ENCODE measurements at places on chromosomes 1 and 21.
A peak's percentile ranks its signal among the peaks of the same experiment; 100 is the strongest.

DNA sequence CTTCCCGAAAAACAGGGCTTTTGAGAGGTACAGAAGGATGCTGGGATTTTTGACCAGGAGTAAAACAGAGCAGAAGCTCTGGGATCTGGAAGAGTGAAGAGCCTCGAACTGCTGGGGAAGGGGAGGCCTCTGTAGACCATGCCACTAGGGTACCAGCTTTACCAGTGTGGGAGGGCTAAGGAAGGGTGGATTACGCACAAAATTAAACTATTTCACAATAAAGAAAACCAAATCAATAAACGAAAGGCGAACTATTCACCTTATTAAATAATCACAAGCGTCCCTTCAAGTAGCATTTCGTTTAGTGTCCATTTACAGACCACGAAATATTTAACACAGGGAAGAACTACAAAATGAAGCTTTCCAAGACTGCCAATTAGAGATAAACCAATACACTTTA, 723 bp downstream of the CZIB start:
- DNase-seq = no peak

DNA sequence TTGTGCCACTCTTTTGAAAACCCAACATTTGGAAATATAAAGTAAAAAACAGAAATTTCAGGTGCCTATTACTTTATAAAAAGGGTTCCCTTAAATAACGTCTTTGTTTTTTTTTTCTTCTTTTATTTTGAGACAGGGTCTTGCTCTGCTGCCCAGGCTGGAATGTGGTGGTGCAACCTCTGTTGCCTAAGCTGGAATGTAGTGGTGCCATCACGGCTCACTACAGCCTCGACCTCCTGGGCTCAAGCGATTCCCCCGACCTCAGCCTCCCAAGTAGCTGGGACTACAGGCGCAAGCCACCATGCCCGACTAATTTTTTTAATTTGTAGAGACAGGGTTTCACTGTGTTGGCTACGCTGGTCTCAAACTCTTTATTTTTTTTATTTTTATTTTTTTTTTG, 110.2 kb upstream of the HNRNPU start:
- no peak for DNase-seq

DNA sequence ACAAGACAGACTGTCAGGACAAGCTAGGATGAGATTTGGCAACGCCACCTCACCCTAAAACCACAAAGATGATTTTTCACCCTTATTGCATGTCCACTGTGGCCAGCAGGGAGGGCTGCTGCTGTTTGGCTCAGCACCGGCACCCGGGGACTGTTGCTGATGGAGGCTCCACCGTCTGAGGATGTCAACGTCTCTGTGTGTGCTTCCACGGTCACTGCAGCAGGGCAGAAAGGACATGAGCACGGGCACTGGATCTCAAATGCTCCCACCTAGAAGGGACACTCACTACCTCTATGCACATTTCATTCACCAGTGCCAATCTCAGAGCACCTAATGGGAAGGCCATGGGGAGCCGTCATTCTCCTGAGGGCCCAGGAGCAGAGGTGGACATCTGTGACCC, 599.6 kb downstream of the PTPRU start:
- no peak for DNase-seq

GRCh38 chr1:162502928-162503327, 5.3 kb downstream of the UHMK1 start:
- no peak for DNase-seq

DNA sequence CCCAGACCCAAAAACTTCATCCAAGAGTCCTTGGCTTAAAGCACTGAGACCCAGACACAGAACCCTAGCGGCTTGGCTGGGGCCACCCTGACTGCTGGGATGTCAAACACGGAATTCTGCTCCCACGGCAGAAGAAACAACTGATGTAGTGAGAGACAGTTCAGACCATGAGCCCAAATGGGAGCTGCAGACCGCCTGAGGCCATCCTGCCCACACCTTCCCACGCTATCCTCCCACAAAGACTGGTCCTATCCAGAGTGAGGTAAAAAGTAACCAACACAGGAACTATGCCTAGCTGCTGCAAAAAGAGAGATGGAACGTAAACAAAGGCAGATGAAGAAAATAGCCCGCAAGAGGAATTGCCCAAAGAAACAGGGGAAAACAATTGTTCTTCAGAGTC, 203.3 kb downstream of the PTPRU start:
- no peak for DNase-seq

GRCh38 chr1:30321246-30321910, 402.0 kb downstream of the MATN1 start:
- DNase-seq = no peak

DNA sequence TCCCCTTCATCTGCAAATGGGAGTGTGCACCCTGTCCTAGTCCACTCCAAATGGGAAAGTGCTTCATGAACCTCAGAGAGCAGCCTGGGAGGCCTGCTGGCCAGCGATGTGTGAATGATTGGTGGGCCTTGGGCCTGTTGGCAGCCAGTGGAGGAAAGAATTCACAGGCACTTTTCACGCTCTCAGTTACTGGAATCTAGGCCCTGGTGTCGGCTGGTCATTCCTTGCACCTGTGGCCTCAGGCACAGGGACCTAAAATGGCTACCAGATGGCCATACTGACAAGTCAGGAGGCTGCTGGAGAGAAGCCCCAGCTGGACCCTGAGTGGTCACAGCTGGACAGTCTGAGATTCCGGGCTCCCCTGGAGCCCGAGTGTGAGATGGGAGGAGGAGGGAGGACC, 18.4 kb upstream of the EDN2 start:
- DNase-seq = no peak

DNA sequence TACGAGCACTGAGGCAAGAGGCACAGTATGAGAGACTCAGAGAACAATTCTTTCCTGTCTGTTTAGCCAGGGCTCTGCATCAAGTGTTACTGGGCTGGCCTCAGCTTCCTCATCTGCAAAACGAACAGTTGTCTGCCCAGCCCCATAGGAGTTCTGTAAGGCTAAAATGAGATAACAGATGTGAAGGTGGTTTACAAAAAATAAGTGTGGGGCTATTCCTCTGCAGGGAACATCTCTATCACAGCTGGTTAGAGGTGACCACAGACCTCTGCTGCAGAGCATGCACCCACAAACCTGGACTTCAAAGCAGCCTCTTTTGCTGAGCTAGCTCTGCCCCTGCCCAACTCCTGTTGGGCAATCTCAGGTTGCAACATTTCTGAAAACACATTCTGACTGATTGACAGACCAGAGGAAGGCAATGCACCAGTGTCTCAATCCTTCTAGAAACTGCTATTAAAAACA, 10.5 kb upstream of the OLIG1 start:
- no peak for DNase-seq

DNA sequence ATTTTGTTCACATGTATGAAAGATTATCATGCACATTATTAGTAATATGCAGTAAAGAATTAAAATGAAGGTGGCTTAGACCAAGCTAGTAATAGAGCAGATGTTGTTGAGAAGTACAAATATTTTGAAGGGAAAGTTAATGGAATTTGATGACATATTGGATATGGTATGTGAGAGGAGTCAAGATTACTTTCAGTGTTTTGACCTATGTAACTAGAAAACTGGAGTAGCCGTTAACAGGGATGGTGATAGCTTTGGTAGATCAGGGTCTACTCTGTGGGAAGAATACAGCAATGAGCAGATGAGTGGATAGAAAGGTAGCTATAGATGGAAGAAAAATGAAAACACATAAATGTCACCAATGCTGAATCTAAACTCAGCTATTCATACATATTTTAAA, 163.2 kb upstream of the LRRC7 start:
- no peak for DNase-seq

DNA sequence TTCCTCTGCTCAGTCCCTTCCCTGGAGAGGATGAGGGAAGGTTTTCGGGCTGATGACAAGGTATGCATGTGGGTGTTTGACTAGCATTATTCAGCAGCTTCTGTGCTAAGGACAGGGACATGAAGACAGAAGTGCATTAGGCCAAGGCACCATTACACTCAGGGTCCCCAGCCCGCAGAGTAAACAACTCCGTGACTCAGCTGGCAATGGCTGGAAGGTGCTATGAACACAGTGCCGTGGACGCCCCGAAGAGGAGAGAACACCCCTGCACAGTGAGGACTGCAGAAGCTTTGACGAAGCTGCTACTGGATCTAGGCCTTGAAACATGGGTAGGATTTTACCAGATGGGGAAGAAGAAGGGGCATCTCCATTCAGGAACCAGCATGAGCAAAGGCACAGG, 13.7 kb upstream of the EPS8L3 start:
- no peak for DNase-seq

GRCh38 chr1:73026114-73026513, 743.8 kb upstream of the NEGR1 start:
- DNase-seq = no peak

- no peak for DNase-seq
These were observed 78.9 kb upstream of the C1orf174 start for GRCh38 chr1:3978990-3979325.

DNA sequence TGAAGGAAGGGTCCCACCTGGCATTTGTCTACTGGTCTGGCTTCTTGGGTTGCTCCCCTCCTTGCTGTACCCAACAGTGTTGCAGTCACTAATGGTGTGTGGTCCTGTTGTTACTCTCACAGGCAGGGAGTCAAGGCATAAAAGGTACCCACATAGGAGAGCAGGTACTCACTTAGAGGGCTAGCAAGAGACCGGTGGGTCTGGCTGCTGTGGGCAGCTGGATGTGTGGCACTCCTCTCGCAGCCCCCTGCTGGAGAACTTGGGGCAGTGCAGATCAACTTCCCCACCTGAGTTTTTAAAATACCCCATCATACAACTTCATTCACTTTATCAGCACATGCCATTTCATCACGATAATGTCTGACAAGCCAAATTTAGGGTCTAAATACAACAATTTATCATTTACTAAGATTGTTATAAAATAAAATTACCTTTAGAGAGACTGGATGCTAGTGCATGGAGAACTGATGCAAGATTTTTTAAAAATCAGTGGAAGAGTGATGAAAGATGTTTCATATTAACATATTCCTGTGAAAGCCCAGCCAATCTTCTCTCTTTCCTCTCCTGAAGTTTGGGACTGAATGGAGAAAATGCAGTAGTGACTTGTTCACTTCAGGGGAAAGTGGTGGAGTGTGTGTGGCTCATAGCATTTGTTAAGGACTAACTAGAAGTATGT, 42.8 kb downstream of the ACP6 start:
- DNase-seq = peak; percentile 41

DNA sequence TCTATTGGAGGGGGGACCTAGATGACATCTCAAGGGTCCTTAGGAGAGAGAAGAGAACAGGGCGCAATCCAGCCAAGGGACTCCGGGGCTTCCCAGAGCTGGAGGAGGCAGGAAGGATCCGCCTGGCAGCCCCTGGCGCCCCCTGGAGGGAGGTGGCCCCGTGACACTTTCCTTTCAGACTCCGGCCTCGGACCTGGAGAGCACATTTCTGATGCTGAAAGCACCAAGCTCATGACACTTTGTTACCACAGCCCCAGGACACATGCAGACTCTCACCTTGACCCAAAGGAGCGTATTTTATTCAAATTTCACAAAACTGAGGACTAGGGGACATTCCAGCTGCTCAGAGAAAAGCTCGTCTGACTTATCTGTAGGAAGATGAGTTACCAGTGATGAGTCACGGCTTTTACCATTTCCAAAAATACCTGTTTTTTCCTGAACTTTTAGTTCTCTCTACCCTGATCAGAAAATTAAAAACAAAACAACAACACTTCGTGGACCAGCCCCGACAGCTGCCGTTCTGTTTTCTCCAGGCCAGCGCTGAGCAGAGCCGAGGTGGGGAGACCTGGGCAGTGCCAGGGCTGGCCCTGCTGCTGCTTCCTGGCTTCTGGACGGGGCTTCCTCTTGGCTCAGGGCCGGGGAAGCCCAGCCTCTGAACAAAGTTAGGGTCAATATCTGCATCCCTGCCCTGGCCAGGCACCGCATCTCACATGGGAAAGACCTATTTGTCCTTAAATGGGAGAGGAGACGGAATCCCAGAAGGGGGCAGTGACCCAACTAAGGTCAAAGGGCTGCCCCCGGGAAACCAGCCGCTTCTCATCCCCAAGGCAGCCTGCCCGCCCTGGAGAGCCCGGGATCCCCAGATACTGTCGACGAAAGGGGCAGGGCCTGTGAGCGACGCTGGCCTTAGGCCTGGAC, 21.6 kb upstream of the POFUT2 start:
- no peak for DNase-seq

- no peak for DNase-seq
These were observed 86.5 kb downstream of the CDC14A start for GRCh38 chr1:100438789-100439188.

- DNase-seq = no peak
These were observed 62.4 kb upstream of the LRRC8B start for GRCh38 chr1:89462250-89462649.

GRCh38 chr1:111203681-111204200, 3.3 kb upstream of the DENND2D start:
- no peak for DNase-seq

DNA sequence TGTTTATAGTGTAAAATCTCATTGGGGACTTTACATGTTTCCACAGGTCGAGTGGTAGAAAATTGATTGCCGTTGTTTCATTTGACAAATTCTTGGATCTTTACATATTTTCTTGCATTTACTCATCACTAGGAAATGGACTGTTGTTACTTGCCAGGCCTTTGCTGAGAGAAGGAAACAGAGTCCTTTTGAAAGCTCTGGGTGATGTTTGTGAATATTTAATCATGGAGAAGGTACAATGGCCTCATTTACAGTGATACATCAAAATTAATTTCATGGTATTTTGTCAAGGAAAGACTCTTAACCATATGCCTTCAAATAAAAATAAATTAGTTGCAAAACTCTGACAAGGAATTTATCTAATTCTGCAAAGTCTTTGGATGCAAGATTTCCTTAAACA, 198.0 kb downstream of the GRIK1 start:
- no peak for DNase-seq

GRCh38 chr1:115976921-115977498, 697 bp downstream of the SLC22A15 start:
- peak; percentile 55 for DNase-seq

GRCh38 chr1:204565617-204566582, 49.7 kb downstream of the MDM4 start:
- DNase-seq = peak; percentile 74

DNA sequence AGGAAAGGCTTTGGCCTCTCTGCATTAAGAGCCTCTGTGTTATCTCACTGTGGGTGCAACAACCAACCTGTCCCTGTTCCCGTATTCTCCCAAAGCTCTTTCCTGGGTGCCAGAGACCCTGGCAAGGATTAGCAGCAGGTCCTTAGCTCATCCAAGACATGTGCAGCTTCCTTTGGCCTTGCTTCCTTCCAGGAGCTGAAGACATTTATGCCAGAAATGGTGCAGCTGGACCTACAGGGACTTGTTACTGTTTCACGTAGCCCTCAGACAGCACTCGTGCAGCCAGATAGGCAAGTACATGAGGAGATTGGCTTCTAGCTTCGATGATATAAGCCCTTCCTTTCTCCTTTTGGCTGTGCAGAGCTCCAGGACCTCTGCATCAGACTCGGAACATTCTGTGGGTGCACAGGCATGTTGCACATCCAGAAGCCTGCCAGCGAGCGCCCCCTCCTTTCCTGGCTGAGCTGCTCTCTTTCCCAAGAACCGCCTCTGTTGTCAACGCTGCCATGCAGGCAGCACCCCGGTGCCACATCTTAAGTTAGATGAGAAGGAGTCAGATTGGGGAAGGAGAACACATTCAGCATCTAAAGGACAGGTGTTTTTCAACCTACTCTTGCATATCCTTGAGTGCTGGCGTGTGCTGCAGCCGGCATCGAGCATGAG, 284.5 kb upstream of the PLXNA2 start:
- no peak for DNase-seq

All from Caki2 (cell line).